ENCODE measurements at places on chromosomes 13 and 19.

DNA sequence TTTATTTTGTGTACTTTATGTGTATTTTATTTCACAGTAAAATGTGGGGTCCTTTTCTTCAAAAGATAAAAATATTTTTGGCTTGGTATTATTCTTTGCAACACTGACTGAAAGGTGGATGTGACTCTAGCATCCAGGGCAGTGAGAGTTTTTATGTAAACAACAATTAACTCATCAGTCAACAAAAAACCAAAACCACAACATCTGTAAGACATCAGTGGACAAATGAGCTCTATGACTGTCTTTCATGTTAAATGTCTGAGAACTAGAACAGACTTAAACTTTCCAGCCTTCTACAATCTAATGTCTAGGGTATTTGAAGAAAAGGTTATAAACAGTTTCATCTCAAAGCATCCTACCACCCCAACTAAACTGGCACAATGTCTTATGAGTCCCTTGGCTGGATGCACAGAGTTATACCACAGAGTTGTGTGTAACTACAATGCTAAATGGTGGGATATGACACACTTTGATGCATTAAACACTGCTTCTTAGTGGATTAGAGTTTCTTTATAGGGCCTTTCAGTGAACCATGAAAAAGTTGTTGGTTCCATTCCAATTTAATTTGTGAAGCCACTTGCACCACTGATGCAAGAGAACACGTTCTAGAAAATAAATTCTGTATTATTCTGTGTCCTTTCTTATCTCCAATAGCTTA is 544.2 kb upstream of the KLF12 start:
- DNase-seq = no peak

DNA sequence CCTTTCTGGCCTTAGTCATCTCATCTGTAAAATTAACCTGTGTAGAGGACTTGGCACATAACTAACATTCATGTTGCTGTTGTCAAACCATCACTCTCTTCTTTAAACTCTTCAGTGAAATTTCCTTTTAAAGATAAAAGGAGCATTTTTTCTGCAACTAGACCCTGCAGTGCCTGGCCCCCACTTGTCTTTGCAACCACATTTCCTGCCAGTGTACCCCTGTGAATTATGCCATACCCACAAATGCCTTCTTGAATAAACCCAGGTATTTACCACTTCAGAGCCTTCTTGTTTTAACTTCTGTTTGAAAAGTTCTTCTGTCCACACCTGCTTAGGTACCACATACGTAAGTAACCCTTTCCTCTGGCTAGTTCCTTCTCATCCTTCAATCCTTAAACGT is 118.8 kb downstream of the CDK8 start:
- DNase-seq = no peak

GRCh38 chr13:110283736-110284517 is 23.0 kb downstream of the COL4A1 start:
- DNase-seq = no peak

- no peak for DNase-seq
These were observed 699 bp downstream of the MEGF8 start for GRCh38 chr19:42325896-42326771.

- DNase-seq = no peak
These were observed 1629.1 kb upstream of the PCDH20 start for GRCh38 chr13:63044589-63045313.

DNA sequence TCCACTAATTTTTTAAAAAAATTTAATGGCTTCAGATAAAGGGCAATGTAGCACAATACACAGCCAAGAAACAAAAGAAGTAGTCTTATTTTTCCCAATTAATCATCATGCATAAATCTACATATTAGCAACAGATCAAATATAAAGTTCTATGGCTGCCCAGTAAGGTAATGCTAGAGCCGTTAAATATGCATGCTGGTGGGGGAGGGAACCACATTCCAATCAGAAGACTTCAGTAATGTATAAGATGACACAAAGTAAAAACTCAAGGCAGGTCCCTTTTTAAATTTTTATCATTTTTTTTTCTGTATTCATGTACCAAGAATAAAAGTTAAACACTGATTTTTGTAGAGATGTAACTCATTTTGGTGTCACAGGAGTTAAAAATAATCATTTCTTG is 62.0 kb downstream of the MPHOSPH8 start:
- no peak for DNase-seq

DNA sequence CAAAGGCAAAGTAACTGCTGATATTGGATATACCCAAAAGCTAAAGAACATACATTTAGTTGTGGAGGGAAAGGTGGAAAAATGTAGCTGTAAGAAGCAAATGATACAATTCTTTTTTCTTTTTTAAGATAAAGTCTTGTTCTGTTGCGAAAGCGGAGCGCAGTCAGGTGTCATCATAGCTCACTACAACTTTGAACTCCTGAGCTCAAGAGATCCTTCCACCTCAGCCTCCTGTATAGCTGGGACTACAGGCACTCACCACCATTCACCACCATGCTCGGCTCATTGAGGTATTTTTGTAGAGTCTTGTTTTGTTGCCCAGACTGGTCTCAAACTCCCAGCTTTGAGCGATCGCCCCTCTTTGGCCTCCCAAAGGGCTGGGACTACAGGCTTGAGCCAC is 38.0 kb downstream of the TBC1D4 start:
- no peak for DNase-seq

GRCh38 chr13:29587645-29588044 is 7.8 kb downstream of the SLC7A1 start:
- DNase-seq = no peak

DNA sequence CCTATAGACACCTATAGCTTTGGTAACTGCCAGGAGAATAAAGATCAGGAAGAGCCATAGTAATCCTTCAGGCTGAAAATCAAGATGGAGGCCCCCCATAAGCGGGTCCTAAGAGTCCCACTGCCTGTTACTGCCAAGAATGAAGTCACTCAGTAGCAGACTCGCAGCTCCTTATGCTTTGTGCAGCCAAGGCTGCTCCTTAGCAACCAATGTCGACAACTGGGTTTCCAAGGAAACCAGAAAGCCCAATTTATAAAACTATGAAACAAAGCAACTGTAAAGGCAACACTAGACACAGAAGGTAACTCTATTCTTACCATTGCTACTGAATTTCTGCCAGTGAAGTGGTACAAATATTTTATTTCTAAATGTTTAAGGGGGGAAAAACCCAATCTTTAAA is 56.5 kb downstream of the DCLK1 start:
- no peak for DNase-seq

- no peak for DNase-seq
These were observed 687 bp downstream of the KIR3DL2 start for GRCh38 chr19:54850930-54851329.

GRCh38 chr19:45973553-45974338 is at the start of gene NOVA2:
Gene NOVA2 (minus strand): TSS chr19:45973865. CDS start chr19:45973351, 514 bp downstream.
- DNase-seq = no peak

DNA sequence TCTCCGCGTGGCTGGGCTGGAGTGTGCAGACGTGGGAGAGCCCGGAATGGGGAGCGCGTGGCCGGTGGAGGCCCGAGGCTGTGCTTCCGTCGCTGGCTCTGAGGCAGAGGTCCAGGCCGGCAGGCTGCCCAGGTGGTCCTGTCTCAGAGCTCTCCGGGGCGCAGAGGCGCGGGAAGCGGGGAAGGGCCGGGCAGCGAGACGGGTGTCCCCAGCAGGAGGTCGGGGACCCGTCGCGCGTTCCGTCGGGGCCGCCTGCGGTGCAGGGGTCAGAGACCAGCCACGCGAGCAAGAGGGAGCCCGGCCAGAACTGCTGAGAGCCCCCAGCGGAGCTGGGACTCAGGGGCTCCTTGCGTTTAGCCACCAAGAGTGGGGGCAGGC is 1.3 kb upstream of the C1QTNF9 start:
- no peak for DNase-seq

DNA sequence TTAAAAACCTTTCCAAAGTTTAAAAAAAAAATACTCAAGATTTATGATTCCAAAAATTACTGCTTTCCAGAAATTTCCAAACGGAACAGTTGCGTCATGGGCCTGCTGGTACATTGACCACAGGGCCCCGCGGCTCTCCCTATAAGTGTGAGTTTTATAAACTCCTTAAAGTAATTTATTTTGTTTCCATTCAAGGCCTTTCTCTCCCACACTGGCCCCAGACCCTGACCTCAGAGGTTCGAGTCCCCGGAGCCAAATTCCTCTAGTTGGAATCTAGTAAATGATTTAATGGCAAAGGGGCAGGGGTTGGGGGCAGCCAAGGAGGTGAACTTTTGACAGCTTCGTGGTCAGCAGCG is 97.5 kb downstream of the INSR start:
- no peak for DNase-seq

- DNase-seq = no peak
These were observed 83.5 kb upstream of the RNF113B start for GRCh38 chr13:98260357-98261164.

GRCh38 chr13:41386211-41386610 is 71.1 kb upstream of the RGCC start:
- DNase-seq = no peak

GRCh38 chr13:105827111-105827809 is 708.2 kb downstream of the EFNB2 start:
- DNase-seq = no peak

- no peak for DNase-seq
These were observed 167.4 kb upstream of the SLITRK1 start for GRCh38 chr13:84049443-84050219.
